ENCODE measurements at places on chromosomes 2 and 18.
A peak's percentile ranks its signal among the peaks of the same experiment; 100 is the strongest.

DNA sequence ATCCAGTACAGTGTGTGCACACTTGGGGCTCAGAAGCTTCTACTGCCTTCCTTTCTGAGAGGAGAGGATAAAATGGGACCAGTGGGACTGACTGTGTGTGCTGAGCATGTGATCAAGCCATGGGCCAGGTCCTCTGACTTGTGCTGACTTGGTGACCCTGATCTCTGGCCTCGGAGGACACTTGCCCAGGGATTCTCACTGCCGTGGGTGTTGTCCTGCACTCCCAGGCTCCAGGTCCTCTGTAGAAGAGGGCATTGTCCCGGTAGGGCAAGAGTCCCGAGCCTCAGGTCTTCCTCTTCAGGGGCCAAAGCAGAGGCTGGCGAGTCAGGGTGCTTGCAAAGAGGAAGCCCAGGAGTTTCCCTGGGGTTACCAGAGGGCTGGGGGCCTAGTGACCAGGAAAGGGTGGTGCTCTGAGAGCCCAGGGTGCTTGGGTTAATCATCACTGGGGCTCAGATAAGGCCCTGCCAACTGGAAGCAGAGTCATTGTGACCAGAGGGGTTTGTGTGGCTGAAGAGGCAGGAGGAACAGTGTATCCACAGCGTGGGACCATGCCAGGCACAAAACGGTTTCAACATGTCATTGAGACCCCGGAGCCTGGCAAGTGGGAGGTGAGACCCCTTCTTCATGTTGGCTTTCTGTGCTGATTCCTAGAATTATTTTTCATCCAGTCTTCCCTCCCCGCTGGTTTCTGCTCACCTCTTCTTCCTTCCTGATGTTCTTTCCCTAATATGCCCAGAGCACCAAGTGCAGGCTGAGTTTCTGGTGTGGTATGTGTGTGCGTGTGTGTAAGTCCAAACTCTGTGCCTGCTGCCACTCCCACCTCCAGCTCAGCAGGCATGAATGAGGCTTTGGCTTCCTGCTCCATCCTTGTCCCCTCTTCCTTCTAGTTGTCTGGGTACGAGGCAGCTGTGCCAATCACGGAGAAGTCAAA is at the start of gene GCKR:
Gene GCKR, plus strand, starts transcription at position 483 of the 931 bp plus-strand sequence. Its CDS starts 66 bp downstream, at position 549.
- peak; percentile 56 for ATAC-seq

GRCh38 chr2:25311865-25312575 is 29.7 kb downstream of the DNMT3A start:
- ATAC-seq = no peak

DNA sequence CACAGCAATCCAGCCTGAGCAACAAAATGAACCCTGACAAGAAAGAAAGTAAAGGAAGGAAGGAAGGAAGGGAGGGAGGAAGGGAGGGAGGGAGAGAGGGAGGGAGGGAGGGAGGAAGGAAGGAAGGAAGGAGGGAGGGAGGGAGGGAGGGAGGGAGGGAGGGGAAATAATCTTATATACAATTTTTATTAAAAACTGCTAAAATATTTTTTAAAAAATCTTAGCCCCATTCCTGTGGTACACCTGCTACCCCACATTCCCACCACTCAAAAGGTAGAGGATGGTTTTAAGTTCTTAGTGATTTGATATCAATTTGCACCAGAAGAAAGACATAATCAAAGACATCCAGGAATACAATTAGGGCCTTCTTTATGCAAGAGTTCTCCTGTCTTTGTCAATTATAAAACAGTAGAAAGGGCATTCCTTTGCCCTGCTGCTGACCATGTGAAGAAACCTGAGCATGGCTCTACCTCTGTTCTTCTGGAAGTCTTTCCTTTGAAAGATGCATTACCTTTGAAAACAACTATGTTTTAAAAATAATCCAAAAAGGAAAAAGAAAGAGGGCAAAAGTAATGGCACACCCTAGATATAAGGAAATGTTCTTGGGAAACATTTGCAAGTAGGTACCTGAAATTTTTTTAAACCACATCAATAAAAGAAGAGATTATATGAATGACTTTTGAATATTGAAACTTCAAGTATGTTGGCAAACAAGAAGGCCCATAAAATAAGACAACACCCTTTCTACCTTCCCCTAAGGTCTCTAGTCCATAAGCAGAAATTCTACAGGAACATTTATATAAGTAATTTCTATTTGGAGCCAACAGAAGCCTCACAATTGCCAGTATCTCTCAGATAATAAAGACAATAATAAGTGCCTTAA is 33.7 kb upstream of the ACVR2A start:
- ATAC-seq = peak; percentile 60

DNA sequence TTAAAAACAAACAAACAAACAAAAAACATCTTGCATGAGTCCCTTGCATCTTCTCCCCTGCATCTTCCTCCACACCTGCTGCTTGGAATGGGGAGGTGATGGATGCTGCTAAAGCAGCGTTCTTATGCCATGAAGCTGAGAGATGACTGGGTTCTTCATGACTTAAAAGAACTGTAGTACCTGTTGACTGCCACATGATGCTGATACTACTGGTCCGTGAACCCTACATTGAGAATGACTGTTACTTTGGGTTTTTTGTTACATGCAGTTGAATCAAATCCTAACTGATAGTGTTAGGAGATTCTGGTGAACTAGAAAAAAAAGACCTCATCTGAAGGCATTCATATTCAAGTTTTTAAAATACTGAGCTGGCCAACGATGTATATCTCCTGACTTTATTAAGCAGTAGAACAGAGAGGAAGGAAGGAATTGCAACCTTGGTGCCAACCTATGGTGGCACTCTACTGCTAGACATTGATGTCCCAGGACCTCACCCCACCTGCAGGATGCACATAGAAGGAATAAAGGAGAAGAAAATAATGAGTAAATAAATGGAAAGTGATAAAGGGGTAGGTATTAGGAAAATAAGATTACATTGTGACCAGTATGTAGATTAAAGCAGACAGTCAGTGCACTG is 63.2 kb upstream of the SPAG16 start:
- no peak for ATAC-seq

GRCh38 chr2:135952891-135953290 is 32.5 kb downstream of the DARS1 start:
- no peak for ATAC-seq

DNA sequence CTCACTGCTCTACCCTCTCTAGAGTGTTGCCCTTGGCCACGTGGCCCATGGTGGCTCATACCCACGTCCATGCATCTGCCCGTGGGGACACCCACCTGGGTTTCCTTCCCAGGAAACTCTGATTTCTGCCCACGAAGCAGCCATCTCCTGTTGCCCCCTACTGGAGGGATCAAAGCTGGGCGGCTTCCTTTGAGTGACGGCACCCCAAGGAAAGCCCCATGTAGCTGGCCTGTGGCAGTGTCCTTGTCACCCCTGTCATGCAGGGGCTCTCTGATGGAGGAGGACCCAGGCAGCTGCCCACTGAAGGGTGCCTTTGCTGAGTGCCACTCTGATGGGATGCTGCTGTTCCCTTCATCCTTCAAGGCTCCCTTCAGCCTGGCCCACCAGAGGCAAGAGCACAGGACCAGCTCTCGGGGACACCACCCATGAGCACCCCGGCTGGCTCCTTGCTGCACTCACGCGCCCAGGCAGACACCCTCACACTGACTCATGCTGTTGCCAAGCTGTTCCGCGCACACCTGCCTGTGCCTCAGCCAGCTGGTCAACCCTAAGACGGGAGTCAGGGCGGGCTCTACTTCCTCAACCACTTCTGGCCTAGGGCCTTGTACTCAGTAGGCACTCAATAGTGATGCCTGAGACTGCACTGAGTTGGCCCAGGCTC is 101.1 kb downstream of the CTIF start:
- ATAC-seq = peak; percentile 93

- ATAC-seq = no peak
These were observed 4.1 kb downstream of the PDCD1 start for GRCh38 chr2:241854342-241855244.

All from esophagus mucosa (tissue), 1 donor.